Psoas muscle (tissue), 8 donors: ENCODE measurements at places on chromosomes 1 and 21. TPM values are rescaled to one million over a fixed set of nuclear protein-coding genes. Genes with fewer than 3 reads are reported as not detected.

FASLG gene
- 0.17 TPM for total RNA-seq

KCNJ15 gene
- 0.32 TPM for total RNA-seq

DCAF6 gene
- total RNA-seq, result 316 TPM

DIRAS3 gene
- total RNA-seq, result 1.2 TPM

GRCh38 chr21:18204931-18205330 lies 39.7 kb upstream of the CHODL start:
- no peak for DNase-seq

- no peak for DNase-seq
These were observed 5.8 kb downstream of the PDZK1 start for GRCh38 chr1:145701306-145701862.

DNA sequence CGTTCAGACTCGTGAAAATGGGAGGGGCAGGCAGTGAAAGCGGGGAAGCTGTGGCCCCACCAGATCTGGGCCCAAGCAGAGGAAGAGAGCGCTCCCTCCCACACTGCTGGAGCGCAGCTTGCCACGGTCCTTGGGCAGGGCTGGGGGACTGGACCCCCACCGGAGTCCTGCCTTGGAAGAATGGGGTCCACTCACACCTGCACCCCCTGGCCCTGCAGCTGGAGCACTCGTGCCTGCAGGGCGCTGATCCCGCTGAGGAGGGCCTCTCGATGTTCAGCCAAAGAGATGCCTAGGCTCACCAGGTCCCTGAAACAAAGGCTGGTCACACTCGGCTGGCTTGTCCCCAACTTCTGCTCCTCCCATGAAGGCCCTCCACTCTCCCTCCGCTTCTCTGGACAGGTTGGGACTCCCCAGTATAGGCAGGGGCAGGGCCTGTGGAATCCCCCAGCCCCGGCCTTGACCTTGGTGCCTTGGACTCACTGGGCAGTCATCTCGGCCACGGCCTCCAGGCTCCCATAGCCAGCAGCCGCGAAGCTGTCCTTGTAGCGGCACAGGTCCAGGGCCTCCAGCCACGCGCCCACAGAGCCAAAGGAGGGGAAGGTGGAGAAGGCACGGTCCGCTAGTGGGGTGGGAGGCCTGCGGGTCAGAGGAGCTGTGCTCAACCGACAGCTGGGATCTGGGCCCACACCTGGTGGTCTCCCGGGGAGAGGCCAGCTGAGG lies 26.0 kb downstream of the CDCA8 start:
- DNase-seq, result no peak

GRCh38 chr1:183834568-183834967 lies 29.6 kb downstream of the RGL1 start:
- no peak for DNase-seq

DNA sequence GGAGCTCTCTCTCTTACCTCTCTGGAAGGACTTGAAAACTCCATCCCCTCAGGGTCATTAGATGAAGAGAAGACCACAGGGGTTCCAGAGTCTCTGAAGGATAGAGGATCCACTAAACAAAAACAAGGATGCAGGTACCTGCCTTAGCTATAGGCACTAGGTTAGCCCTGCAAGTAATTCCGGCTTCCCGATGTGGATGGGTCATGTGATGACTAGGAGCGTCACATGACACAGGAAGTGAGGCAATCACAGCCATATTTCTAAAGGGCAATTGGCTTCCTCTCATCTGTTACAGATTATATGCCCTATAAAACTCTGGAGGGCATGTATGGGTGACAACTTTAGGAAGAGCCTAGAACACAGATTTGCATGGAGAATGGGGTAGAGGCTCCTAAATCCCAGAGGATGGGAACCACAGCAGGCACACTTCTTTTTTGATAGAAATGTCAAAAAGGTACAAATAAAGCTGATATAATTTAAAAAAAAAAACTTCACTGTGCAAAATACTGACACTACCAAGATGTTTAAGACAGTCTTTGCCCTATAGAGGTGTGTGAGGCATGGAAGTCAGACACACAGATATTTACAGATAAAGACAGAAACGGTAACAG lies 14.1 kb downstream of the ENTREP3 start:
- no peak for DNase-seq
